ENCODE measurements at places on chromosomes 2 and 18.

GRCh38 chr18:31942291-31942998 lies 483 bp downstream of the TRAPPC8 start:
- DNase-seq: peak; percentile 13

- DNase-seq: no peak
Observed at GRCh38 chr2:41965909-41966295, 81.9 kb upstream of the PKDCC start.

GRCh38 chr2:70959851-70960832 lies 18.3 kb upstream of the ANKRD53 start:
- no peak for DNase-seq

- DNase-seq: no peak
Observed at GRCh38 chr2:79087785-79088364, at the start of gene REG1B. Gene REG1B, minus strand, starts transcription at chr2:79087993. Its CDS starts 381 bp downstream, at chr2:79087612.

- DNase-seq: no peak
Observed at GRCh38 chr18:55213586-55213985, 254.3 kb upstream of the CCDC68 start.

- DNase-seq: no peak
Observed at GRCh38 chr2:25369439-25369838, 27.7 kb upstream of the DNMT3A start.

- DNase-seq: no peak
Observed at GRCh38 chr2:162710287-162710890, 128.2 kb downstream of the KCNH7 start.

DNA sequence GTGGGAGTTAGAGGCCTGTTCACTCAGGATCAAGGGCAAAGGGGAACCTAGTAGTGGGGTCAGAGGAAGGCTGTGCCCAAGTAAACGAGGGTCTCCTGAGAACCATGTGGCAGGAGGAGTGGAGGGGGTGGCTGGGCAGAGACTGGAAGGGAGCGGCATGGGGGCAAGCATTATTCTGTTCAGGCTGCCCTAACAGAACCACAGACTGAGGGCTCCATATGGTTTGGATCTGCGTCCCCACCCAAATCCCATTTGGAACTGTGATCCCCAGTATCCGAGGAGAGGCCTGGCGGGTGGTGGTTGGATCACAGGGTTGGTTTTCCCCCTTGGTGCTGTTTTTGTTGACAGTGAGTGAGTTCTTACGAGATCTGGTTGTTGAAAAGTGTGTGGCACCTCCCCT lies 287.0 kb downstream of the PHLPP1 start:
- no peak for DNase-seq

GRCh38 chr2:136156411-136156810 lies 38.5 kb upstream of the CXCR4 start:
- no peak for DNase-seq

DNA sequence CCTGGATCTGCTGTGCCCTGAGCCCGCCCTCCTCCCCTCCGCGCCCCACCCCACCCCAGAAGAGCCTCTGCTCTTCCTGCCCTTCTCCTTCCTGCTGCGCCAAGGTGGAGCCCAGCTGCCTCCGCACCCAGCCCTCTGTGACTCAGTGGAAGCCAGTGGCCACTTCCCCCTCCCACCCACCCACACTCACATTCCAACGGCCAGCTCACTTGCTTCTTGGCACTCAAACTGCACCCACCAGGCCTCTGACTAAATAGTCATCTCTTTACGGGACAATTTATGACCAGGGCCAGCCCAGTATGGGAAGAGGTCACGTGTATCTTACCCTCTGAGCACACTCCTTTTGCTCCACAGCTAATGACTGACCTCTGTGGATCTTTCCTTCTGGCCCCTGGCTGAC lies 150.4 kb upstream of the SLC1A4 start:
- no peak for DNase-seq

- no peak for DNase-seq
Observed at GRCh38 chr2:207937823-207938222, 87.5 kb downstream of the PLEKHM3 start.

DNA sequence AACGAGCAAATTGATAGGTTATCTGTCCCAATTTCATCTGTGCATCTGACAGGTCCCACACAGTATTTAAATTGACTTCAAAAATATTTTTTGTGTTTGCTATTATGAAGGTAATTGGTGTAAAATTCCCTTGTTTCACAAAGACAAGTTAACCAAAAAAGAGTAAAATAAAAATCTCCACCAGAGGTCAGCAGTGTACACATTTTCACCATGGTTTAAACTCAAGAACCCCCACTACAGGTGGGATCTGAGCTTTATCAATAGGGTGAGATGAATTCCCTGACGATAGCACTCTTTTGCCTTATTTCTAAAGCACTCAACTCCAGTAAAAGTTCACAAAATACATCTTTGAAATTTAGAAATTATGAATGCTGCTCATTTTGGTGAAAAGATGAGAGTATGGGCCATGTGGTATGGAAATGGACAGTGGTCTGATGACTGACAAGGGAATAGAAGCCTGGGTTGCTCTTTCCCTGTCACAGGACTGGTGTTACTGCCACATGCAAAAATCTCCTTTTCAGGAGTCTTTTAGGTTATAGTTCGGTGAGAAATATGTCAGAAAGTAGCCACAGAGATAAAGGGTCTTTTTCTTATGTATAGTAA lies 68.0 kb downstream of the SERPINB8 start:
- no peak for DNase-seq

- no peak for DNase-seq
Observed at GRCh38 chr18:12606592-12607315, 51.2 kb downstream of the SPIRE1 start.

- no peak for DNase-seq
Observed at GRCh38 chr2:147826278-147827087, 18.3 kb upstream of the ACVR2A start.

DNA sequence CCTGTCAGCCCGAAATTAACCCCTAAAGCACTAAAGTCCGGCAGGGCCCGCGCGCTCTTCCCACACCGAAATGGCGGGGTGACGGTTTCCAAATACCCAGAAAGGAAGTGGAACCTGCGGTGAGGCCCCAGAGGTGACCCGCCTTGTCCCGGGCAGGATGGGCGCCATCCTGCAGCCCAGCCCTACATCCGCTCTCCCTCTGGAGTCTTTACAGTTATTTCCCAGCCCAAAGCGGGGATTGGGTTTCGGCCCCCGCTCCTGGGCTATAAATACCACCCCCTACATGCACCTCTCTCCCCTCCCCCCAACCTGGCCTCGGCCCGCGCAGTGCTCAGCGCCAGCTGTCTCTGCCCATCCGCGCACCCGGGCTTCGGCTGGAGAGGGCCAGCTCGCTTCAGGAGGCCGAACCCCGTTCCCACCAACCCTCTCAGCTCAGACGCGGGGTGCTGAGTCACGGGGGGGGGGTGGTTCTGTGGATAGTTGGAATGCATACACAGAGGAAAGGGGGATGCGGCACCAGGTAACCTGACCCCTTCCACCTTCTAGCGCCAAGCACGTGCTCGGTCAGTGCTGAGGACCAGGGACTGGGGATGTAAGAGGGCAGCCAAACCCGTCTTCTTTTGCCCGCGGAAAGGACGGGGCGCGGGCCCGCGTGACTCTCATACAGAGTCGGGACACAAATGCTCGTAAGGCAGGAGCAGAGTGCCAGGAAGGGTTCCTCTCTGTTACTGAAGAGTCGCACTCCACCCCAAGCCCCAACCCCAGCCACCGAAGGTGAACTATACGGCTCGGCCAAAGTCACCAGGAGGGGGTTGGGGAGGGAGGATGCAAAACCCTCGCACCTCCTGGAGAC lies at the start of gene TUBA4B:
TUBA4B (plus strand) TSS at position 344 of the 853 bp plus-strand sequence; CDS start at position 509, 165 bp downstream.
- peak; percentile 50 for DNase-seq

DNA sequence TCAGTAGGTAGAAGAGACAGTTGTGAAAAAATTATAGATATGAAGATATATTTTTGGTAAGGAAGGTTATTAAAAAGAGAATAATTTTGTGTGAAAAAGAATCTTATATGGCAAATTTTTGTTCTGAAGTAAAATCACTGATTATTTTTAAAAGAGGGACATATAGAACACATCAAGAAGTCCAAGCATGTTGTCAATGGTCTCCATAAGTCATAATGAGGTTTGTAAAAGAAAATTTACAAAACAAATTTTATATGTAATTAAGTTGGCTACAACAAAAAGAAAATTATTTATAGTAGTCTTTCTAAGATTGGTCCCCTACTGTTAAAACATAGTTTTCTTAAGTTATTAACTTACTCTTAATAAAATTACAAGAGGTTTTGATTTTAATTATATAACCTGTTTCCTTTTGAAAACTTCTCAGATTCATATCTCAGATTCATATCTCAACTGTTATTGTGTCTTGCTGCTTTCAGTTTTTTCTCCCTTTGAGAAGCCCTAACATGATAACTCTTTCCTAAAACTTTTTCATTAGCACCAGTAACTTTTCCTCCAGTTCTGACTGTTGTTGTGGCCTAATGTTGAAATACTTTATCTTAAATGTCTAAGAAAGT lies 81.2 kb downstream of the SH3YL1 start:
- DNase-seq: no peak

DNA sequence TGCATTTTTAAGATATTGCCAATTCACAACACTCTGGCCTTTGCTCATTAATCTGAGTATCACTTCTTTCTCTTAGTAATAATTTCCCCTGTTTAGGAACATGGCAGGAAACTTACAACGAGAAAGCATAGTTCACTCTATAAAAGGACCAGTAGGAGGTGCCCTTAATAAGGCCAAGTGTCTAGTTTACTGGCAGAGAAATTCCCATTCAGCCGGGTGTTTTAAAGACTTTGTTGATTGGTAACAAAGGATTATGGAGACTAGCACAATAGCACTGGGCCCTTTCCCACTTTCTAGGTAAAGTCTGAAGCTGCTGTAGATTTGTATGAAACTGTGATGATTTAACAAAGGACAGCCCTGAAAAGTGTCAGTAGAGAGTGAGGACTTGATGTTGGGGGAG lies 3.1 kb downstream of the DCC start:
- DNase-seq: no peak

- no peak for DNase-seq
Observed at GRCh38 chr2:216992056-216992675, 132.3 kb upstream of the TNP1 start.

GRCh38 chr18:10249270-10249669 lies 205.2 kb upstream of the APCDD1 start:
- DNase-seq: no peak

- DNase-seq: no peak
Observed at GRCh38 chr2:102606353-102606752, 13.0 kb upstream of the SLC9A2 start.

- DNase-seq: no peak
Observed at GRCh38 chr2:109196081-109196875, 67.3 kb downstream of the SH3RF3 start.

DNA sequence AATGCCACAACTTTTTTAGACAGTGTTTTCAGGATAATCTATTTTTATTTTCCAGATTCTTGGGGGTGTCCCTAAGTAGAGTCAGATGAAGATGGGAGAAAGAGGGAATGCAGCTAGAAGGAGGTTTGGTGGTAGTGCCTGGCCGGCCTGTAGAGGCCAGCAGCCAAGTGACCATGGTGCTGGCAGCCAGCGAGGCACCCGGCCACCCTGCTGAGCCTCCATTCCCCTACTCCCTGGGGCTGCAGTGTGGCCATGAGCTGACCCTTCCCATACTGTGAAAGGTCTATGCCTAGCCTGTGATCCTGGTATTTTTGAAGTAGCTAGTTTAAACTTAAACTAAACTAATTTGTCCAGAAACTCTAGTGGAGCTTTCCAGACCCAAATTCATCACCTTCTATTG lies 268.6 kb downstream of the CYRIA start:
- no peak for DNase-seq

GRCh38 chr2:84959095-84959565 lies 11.8 kb upstream of the KCMF1 start:
- DNase-seq: no peak

- no peak for DNase-seq
Observed at GRCh38 chr2:190722061-190722759, 73.3 kb downstream of the NAB1 start.

DNA sequence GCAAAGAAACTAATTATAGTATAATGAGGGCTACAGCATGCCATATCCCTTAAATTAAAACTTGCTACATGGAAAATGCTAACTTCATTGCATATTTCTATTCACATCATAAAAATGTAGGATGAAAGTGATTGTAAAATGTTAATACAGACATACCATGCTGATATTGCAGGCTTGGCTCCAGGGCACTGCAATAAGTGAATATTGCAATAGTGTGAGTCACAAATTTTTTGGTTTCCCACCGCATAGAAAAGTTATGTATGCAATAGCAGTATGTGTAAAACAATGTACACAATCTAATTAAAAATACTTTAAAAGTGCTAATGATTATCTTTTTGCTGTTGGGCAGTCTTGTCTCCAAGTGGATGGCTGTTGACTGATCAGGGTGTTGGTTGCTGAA lies 162.1 kb downstream of the CD8B2 start:
- DNase-seq: no peak

- DNase-seq: no peak
Observed at GRCh38 chr18:55585920-55586561, 2.0 kb downstream of the TCF4 start.

- DNase-seq: no peak
Observed at GRCh38 chr2:40592218-40592617, 140.3 kb upstream of the SLC8A1 start.

DNA sequence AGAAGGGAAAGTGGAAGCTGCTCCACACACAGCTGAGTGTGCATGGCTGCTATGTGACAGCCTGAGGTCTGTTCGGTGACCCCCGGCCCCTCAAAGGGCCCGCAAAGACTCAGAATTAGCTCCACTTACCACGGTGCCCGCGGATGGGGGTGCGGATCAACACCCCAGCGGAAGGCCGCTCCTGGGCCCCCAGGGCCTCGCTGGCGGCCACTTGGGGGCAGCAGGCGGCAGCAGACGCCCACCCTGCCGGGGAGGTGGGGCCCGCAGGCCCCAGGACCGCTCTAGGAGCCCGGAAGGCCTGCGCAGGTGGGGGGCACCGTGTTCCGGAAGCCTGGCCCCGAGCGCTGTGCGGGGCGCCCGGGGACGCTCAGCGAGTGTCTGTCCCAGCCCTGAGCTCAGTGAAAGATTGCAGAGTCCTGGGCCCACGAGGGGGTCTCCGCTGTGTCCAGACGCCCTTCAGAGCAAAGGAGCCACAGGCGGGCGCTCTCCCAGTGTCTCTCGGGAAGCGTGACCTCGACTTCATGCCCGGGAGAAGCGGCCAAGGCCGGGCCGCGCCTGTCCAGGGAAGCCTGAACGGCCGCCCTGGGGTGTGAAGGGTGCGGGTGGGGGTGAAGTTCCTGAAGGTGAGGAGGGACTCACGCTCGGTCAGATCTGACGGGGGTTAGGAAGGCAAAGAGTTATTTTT lies 118.7 kb downstream of the VAPA start:
- DNase-seq: no peak

GRCh38 chr2:237429753-237430152 lies 15.8 kb upstream of the COL6A3 start:
- no peak for DNase-seq

DNA sequence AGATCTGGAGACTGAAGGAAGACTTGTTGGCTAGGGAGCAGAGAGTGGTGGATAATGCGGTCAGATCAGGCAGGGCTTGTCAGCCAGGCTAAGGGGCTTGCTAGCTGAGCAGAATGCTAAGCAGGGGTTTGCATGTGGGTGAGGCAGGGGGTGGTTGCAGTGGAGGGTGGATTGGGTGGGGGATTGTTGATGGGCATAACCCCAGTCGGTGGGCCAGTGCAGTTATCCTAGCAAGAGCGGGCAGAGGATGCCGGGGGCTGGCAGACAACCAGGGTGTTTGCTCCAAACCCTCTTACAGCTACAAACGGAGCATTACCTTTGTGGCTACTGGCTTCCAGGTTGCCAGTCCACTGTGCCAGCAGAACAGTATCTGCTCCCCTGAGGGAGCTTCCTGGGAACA lies 131.5 kb upstream of the LGALSL start:
- DNase-seq: no peak

GRCh38 chr2:148622366-148622765 lies 22.2 kb upstream of the EPC2 start:
- no peak for DNase-seq

Data from stimulated activated CD4-positive, alpha-beta T cell treated with anti-CD3 and anti-CD28 coated beads, Interleukin-1b, Interleukin-23, amount 100 ng/mL, for 24 hours (primary cell).